ENCODE measurements at places on chromosomes 7 and 10.

GRCh38 chr10:44845361-44846175, 65.6 kb upstream of the TMEM72 start:
- no peak for DNase-seq

DNA sequence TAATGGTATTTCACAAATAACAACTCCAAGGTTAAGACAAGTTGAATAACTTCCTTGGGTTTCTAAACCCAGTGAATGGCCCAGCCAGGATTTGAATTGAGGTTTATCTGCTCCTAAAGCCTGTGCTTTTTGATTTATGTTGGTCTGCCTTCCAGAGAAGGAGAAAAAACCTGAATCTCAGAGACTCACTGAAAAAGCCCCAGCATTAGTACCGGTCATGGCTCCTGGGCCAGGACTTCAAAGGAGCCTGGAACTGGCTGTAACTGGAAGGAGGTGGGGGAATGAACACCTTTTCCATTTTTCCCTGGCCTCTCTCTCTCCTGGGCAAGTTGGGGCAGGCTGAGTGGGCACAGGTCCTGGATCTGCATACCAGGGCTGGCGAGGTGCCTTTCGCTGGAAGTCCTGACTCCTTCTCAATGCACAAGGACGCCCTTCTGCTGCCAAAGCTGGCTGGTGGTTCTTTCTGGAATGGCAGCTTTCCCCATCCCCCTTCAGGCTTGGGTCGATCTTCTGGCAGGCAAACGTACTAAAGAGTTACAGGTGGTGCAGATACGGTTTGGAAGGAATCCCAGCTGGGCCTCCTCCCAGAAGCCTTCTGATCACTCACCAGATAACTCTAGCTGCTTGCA, 268.2 kb downstream of the PTEN start:
- no peak for DNase-seq

- DNase-seq = no peak
These were observed 81.2 kb upstream of the PIP4K2A start for GRCh38 chr10:22795546-22795945.

DNA sequence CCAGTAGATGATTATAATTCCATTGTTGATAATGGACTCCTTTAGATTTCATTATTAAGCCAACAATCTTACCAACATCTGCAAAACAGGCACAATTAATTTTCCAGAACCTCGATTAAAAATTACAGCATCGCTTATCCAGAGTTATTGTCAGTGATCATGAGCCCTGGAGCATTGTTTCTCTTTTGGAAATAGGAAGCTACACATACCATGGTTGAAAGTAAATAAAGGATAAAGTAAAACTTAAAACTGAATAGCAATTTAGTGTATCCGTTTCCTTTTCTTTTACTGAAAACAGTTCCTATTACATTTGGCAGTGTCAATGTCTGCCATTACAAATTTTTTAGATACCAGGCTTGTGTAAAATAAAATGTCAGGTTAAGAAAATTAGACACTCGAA, 9.9 kb upstream of the HOXA2 start:
- no peak for DNase-seq

Measured in effector CD4-positive, alpha-beta T cell (primary cell).